ENCODE measurements at places on chromosomes 6 and 20. TPM values are rescaled to one million over a fixed set of nuclear protein-coding genes. Genes with fewer than 3 reads are reported as not detected.

DNA sequence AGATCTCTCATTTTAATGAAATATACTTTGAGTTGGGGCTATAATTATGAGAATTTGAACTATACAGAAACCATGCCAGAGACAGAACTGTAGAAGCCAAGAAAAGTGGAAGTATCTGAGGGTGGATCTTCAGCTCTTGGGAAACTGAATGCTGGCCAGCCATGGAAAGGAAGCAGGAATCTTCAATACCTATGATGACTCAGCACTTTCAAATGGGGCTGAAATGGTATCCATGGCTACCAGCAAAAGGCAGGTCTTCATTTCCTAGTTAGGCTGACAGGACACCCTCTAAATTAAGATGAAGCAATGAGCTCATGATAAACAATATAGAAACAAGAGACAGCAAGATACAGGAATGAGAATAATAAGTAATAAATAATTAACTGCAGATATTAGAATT is 171.3 kb downstream of the COL21A1 start:
- no peak for DNase-seq

DNA sequence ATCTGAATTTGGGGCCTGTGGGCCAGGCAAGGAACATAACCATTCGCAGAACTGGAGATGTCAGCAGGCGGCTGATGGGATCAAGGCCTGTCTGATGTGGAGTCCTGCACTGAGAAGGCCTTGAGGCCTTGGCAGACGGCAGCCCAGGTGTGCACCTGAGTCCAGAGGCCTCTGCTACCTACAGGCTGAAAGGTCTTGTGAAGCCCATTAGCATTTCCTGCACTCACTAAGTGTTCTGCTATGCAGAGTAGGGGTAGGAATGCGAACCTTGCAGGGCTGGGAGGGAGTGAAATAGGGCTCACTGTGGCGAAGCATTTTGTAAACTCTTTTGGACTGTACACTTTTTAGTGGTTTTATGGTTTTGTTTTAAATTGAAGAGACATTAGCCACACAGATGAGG is 48.3 kb upstream of the RNF24 start:
- no peak for DNase-seq

GRCh38 chr20:2364044-2364443 is 16.7 kb upstream of the TGM6 start:
- no peak for DNase-seq

GRCh38 chr6:53546281-53546680 is 1.4 kb upstream of the GCLC start:
- DNase-seq = no peak

DNA sequence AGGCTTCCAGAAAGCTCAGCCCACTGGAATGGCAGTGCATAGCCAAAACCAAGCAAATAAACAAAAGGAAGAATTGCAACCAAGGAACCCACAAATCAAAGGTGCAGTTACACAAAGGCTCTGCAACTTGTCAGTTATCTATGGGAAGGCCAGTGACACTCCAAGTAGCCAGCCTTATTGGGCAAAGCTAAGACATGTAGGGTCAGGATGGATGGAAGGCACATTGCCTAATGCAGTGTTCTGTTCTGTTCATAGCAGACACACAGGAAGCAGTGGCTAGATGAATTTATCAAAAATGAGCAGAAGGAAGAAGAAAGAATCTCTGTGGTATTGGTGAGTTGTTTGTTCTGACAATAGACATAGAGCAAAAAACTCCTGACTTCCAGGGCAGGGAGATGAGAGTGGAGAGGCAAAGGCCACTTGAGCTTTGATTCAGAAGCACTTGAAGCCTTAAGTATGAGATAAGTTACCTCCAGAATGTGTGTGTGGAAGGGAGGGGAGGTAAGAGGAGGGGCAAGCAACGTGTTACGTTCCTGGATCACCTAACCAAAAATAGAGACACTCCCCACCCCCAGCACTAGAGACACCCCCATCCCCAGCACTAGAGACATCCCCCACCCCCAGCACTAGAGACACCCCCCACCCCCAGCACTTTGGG is 57.9 kb upstream of the AKAP12 start:
- DNase-seq = no peak

GRCh38 chr20:58073945-58074856 is 154.3 kb downstream of the ANKRD60 start:
- no peak for DNase-seq

DNA sequence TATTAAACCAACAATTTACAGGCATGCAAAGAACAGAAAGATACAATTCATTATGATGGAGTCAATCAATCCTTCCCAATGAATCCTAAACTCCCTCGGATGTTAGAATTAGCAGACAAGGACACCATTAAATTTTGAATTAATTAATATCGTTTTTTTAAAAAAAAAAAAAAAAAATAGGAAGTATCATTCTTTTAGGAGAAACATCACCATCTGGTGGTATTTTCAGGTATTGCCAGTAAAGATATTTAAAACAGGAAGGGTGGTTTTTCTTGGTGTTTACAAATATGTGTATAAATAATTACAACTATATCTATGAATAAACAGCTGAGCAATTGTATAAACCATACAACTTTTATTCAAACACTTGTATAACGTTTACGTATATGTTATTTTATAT is 564.4 kb downstream of the HAO1 start:
- DNase-seq = no peak

DNA sequence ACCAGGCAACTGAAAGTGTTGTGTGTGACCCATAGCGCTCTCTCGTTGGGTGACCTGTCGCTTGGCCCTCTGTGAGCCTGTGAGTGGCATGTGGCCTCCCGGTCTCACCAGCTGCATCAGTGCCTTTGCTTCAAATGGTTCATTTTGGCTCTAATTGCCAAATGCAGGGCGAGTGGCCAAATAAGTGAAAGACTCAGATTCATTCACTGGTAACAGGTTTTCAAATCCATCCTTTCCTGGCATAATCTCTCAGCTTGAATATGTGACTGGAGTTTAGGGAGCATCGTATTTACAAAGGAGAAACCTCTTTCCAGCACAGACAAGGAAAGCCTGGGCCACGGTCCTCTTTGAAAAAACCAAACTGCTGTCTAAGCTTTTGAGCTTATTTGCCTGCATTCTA is 321.6 kb upstream of the QKI start:
- DNase-seq = no peak

DNA sequence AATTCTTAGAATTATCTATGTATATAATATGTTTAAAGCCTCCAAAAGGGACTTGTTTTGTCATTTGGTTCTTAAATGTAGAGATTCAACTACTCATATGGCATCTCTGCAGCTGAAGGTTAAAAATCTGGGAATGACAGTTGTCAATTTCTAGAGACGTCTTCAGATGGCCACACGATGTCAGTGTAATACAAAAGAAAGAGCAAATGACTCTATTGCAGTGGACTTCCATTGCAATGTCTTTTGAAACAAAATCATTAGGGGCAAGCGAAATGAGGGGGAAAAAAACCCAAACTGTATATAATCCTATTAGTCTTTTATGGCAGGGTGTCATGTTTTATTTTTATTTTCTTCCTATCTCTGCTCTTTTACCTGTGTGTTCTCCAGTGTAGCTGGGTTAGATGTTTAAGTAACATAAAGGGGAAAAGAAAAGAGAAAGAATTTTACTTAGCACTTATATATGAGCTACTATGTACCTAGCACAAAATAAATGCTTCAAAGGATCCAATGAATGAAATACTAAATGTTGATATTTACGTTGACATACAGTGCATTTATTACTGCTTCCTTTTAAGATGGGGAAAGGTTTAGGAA is 26.2 kb downstream of the CCN2 start:
- DNase-seq = no peak

- DNase-seq = no peak
These were observed 12.9 kb downstream of the PARD6B start for GRCh38 chr20:50744143-50744792.

- peak; percentile 38 for DNase-seq
These were observed 57.5 kb downstream of the MKKS start for GRCh38 chr20:10376270-10377075.

DNA sequence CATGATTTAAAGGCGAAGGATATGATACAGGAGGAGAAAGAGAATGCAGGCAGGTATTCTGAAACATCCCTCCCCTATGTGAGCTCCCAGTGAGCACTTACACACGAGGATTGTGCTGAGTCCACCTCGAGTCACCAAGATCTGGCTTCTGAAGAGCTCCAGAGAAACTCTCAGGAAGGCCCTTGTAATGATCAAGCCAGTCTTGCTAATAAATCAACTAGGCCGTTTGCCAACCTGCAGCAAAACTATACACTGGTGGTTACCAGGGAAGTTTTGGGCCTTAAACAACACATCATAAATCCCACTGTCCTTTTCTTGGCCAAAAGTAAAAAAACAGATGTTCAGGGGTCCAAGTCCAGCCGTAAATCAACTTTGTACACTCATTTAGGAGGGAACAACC is 79.2 kb downstream of the STXBP5 start:
- DNase-seq = no peak

DNA sequence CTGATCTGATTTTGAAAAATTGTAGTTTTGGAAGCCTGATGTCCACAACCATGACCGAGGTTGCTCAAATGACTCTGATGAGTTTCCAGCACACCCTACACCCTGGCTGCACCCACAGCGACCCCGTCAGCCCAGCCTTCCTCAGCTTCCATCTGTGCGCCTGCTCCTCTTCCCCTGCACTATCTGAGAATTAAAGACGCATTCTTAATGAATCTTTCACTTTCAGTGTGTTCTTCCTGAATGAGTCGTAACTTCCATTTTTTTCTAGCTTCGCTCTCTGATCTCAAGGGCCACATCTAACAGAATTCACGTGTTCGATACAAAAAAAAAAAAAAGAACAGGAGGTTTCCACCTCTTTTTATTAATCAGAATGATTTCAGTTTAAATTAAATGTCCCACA is 21.3 kb upstream of the RREB1 start:
- no peak for DNase-seq

DNA sequence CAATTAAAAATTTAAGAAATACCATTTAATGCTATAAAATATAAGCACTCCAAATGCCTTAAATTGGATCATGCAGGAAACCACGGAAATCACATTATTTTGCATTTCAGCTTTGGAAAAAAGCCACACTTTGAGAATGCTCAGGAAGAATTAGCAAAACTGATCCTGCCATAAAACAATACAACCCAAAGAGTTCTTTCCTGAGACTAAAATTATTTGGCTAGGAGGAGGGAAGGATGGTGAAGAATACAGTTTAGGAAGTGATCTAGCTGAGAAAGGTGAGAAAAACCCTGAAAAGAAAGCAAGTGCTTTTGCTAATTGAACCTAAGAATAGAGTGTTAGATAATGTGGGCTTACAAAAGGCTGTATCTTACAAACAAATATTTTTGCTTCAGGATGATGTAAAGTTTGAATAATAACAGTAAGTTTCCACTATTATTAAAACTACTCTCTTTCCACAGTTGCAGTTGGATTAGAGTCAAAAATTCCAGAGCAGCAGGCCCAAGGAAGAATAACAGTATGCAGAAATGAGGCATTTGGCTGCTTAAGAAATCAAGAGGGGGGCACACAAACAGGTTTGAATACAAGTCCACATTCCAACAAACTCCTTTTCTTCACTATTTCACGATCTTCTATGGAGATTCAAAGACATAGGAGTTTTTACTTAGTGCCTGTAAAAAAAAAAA is 565.4 kb downstream of the RFPL4B start:
- DNase-seq = no peak

GRCh38 chr6:168155193-168155592 is 76.2 kb upstream of the FRMD1 start:
- no peak for DNase-seq

DNA sequence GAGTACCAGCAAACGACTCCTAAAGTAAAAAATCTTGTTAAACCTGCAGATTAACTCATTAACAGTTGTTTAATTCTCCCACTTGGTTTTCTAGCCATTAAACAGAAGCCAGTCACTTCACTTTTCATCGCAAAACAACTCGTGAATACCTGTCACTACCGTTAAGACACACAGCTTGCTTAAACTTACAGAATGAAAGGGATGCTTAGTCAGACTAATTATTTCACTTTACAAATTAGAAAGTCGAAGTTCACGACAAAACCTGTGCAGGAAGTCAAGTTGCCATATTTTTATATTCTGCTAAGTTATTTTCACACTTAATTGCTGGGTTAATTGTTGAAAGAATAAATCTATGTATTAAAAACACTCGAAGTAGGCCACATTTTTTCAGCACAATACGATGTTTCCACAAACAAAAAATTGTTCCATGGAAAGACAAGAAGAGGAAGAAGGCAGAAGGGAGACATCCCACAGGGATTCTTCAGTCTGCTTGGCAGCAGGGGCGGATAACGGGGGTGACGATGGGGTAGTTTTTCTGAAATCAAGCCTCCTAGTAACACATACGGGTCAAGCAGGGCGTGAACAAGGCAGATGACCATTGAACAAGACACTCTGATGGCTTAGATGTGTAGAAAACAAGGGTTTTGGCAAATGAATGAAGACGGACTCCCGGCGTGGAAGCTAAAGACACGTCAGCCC is 933 bp downstream of the SSR1 start:
- DNase-seq = no peak

GRCh38 chr20:56815796-56816195 is 186.7 kb downstream of the TFAP2C start:
- no peak for DNase-seq

DNA sequence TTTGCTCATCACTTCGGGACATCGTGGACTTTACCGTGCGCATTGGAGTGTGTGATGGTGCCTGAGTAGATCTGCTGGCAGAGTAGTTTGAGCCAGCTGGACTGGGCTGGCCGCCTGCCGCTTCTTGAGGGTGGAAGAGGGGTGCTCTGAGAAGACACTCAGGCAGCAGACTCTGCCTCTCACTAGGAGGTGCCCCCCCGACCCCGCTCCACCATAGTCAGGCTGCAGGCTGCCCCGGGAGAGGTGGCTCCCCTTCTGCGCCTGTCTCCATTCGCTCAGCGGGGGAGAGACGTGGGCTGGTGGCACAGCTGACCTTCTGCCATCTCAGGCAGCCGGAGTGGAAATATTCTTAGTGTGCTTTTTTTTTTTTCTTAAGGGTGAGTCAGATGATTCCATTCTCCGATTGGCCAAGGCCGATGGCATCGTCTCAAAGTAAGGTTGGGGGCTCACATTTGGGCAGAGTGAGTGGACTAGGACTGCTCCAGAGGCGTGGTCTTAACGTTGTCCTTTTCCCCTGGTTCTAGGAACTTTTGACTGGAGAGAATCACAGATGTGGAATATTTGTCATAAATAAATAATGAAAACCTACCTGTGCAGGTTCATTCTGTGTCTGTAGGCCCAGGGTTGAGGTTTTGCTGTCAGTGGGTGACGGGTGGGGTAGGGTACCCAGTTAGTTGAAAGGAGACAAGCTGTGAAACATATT is 1.2 kb downstream of the RPS21 start:
- DNase-seq = no peak

Gene INSM1
- not detected for total RNA-seq

Gene FBXO9
- total RNA-seq = 20.9 TPM

Gene MPC1
- total RNA-seq = 20.3 TPM

Gene ZSCAN26
- 15.8 TPM for total RNA-seq

Gene BANF2
- not detected for total RNA-seq

Gene SMOC2
- not detected for total RNA-seq

Gene NUP43
- 26.9 TPM for total RNA-seq

Gene PRDM1
- 2.7 TPM for total RNA-seq

Measured in kidney epithelial cell (primary cell).